WTC11 (cell line): ENCODE measurements at places on chromosomes 2 and 18. TPM values are rescaled to one million over a fixed set of nuclear protein-coding genes. Genes with fewer than 3 reads are reported as not detected.

DNA sequence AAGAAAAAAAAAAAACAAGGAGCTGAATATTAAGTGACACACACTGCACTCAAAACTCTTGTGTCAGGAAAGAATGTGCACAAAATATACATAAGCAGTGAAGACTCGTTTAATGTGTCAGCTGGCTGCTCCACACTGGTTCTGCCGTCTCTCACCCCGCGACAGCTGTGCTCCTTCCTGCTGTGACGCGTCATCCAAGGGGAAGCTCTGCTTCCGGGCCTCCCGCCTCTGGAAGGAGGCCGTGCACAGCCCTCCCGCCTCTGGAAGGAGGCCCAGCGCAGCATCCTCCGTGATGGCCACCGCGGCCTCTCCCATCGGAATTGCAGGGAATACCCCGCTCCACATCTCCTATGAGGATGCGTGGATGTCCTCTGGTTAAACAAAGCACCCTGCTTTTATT is 151.0 kb downstream of the HDAC4 start:
- no peak for DNase-seq

DNA sequence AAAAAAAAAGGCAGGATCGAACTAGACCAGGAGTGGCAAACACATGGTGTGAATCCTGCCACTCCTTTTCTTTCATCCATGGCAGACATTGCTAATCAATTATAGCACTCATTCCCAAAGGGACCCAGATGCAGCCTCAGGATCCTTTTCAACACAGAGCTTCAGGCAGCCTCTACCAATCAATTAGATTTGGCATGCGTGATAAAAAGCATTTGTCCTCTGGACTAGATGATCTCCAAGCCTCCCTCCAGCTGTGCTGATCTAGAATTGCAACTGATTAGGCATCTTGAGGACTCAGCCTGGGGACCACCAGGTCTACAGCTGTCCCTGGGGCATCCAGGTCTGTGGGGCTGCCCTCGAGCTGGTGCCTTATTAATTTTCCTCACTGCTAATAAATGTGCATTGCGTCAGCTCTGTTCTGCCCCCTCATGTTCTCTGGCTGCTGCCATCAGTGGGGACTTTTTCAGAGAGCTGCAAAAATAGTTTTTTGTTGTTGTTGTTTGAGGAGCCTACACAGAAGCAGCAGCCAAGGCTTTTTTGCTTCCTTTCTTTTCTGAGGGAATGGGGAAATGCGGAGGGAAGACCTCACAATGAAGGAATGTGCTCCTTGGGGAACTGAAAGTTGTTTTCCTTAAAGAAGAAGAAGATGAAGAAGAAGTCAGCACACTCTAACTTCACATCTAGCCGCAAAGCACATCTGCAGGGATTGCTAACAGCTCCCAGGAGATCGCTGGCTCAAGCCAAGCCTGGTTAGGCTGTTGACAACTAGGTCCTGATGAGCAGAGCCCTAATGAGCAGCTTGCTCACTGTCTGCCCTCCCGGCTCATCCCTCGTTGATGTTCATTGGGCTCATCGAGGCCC is 8.8 kb upstream of the ATOH8 start:
- DNase-seq: no peak

ARL6IP6 gene
- 40.4 to 46.6 TPM (median 42.5 TPM) in 3 replicates for total RNA-seq

DNA sequence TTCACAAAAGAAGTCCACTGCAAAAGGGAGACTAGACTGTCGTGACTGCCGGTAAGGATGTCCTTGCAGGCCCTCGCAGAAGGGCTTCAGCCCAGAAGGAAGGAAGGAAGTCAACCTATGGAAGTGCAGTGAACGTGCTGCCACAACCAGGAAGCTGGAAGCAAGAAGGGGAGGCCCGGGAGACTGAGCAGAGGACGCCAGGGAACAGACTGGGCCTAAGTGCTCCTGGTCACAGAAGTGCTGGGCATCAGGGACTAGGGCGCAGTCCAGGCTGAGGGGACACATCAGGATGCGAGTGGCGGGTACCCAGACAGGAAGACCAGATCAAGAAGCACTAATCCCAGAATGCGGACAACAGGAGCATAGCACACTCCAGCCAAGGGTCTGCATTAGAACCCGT is 78.8 kb downstream of the PIEZO2 start:
- DNase-seq: no peak

- DNase-seq: no peak
Measured at GRCh38 chr18:64032312-64032711, 62.4 kb downstream of the SERPINB8 start.
